ENCODE measurements at places on chromosomes 6 and 20.

- no peak for DNase-seq
These were observed 801 bp downstream of the SRC start for GRCh38 chr20:37346535-37347346.

GRCh38 chr20:33359399-33360261 is 41.7 kb downstream of the CDK5RAP1 start:
- no peak for DNase-seq

GRCh38 chr6:72826037-72826436 is 204.2 kb downstream of the KCNQ5 start:
- no peak for DNase-seq

- DNase-seq, result no peak
These were observed 1.7 kb downstream of the FAM184A start for GRCh38 chr6:119076576-119077390.

DNA sequence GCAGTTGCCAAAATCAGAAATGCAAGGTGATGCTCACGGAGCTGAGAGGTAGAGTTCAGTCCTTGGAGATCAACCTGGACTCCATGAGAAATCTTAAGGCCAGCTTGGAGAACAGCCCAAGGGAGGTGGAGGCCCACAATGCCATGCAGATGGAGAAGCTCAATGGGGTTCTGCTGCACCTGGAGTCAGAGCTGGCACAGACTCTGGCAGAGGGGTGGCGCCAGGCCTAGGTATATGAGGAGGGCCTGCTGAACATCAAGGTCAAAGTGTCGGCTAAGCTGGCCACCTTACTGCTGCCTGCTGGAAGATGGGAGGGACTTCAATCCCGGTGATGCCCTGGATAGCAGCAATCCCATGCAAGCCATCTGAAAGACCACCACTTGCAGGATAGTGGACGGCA is 23.9 kb upstream of the FUT9 start:
- DNase-seq, result no peak

GRCh38 chr6:169883316-169883715 is 131.9 kb downstream of the ERMARD start:
- DNase-seq, result no peak

GRCh38 chr6:98295515-98296175 is 538.7 kb upstream of the POU3F2 start:
- no peak for DNase-seq

- no peak for DNase-seq
These were observed 1212.1 kb upstream of the CITED2 start for GRCh38 chr6:140586426-140587061.
